ENCODE measurements at places on chromosomes 12 and 14. TPM values are rescaled to one million over a fixed set of nuclear protein-coding genes. Genes with fewer than 3 reads are reported as not detected.

Gene WSCD2
- total RNA-seq: not detected

Gene FAM161B
- total RNA-seq: 3.1 TPM

Gene SPATS2
- total RNA-seq: 58.8 TPM

Gene MMP14
- 603 TPM for total RNA-seq

Gene GLI1
- total RNA-seq: 1.1 TPM

Gene CDCA4
- 46.3 TPM for total RNA-seq

Gene PPFIBP1
- total RNA-seq: 154 TPM

Gene ZNF10
- total RNA-seq: 5.8 TPM

Gene EPYC
- not detected for total RNA-seq

Gene PCED1B
- total RNA-seq: 1.5 TPM

Gene NEUROD4
- total RNA-seq: not detected

Gene TRHDE
- total RNA-seq: not detected

Gene ARHGAP9
- total RNA-seq: not detected

Gene NDRG2
- not detected for total RNA-seq

Gene KCNMB4
- 2.1 TPM for total RNA-seq

Gene GPR65
- 0.07 TPM for total RNA-seq

Gene USP44
- 3.1 TPM for total RNA-seq

Gene REP15
- 4.8 TPM for total RNA-seq

Gene SERPINA12
- total RNA-seq: not detected

Gene SRP54
- 63.7 TPM for total RNA-seq

Gene RTN1
- total RNA-seq: 0.29 TPM
